ENCODE measurements at places on chromosomes 6 and 20. TPM values are rescaled to one million over a fixed set of nuclear protein-coding genes. Genes with fewer than 3 reads are reported as not detected.
A peak's percentile ranks its signal among the peaks of the same experiment; 100 is the strongest.

- DNase-seq = no peak
Observed at GRCh38 chr6:37741757-37742400, 44.2 kb upstream of the MDGA1 start.

The FGD2 gene
- 13.9 TPM for total RNA-seq

DNA sequence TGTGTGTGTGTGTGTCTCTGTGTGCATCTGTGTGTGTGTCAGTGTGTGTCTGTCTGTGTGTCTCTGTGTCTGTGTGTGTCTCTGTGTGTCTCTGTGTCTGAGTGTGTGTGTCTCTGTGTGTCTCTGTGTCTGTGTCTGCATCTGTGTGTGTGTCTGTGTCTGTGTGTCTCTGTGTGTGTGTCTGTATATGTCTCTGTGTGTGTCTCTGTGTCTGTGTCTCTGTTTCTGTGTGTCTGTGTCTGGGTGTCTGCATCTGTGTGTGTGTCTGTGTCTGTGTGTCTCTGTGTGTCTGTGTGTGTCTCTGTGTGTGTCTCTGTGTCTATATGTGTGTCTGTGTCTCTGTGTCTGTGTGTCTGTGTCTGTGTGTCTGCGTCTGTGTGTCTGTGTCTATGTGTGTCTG is 207.8 kb downstream of the TAF4 start:
- no peak for DNase-seq

DNA sequence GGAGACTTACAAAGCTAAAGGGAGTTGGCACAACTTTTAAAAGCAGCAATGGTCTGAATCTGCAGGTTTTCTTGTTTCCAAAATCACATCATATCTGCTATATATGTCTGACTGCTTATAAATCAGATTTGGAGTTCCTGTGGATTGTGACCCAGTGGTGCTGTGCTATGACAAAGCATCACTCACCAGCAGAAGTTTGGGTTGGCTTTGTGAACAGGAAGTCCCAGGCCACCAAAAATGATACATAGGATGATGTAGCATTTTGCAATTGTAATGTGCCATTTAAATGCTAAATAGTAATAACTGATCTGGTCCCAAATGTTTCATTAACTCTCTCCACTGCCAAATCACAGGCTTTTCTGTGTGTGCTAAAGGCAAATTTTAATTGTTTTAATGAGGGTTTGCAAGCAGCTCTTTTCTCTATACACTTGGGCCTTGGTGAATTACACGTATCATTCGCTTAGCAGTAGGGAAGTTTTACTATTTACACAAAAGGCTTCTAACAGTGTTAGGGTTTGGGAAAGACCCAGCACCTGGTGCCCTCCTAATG is 60.8 kb downstream of the SYNDIG1 start:
- DNase-seq = no peak

The ANKRD6 gene
- total RNA-seq = 7.4 TPM

The ARMC12 gene
- total RNA-seq = not detected

The ULBP2 gene
- total RNA-seq = 0.85 TPM

The PPP1R3G gene
- 9.7 TPM for total RNA-seq

The CD164 gene
- total RNA-seq = 104 TPM

- no peak for DNase-seq
Observed at GRCh38 chr6:49327571-49327970, 135.5 kb downstream of the MMUT start.

The CLPSL2 gene
- total RNA-seq = not detected

GRCh38 chr6:118963003-118963402 is 28.0 kb upstream of the MCM9 start:
- no peak for DNase-seq

- no peak for DNase-seq
Observed at GRCh38 chr6:4342407-4343137, 207.2 kb upstream of the ECI2 start.

- no peak for DNase-seq
Observed at GRCh38 chr20:9454791-9455190, 59.6 kb upstream of the LAMP5 start.

DNA sequence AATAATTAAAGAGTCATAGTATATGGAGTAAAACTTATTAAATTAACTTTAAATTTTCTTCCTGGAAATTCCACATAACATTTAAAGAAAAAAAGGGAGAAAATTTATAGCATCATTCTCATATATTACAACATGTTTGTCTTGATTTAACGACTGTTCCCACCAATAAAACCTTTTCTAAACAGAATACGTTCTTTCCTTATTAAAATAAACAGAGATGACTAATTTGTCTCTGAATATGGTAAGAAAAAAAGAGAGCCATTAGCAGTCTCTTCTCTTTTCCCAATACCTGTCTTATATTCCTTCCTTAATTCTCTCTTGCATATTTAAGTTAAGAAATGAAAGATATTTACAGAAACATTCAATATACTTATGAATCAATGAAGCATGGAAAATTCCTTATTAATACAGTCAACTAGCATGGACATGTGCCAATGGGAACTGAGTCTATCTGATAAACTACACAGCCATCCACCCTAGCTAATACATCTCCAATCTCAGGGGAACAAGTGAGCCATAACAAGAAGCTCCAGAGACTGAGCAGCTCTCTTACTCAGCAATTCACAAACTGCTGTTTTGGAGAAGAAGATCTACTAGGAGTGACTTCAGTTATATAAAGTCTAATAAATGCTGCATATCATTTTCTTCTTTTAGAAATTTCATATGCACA is 347.1 kb upstream of the MANEA start:
- no peak for DNase-seq

DNA sequence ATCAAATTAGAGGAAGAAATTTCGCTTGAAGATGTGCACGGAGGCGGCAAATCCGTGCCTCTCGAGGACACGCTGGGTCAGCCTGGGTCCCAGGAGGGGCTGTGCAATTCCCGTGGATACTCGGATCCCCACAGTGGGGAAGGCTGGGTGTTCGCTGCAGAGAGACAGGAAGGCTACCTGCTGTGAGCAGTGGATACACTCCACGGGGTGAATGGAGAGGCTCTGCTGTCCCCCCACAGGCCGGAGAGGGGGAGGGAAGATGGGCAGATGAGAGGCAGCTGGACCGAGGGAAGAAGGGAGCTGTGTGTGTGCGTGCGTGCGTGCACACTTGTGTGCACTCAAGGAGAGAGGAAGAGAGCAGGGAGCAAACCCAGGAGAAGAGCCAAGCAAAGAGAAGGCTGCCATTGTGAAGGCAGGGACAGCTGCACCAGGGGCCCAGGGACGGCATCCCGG is 57.3 kb downstream of the SULF2 start:
- DNase-seq = no peak

- no peak for DNase-seq
Observed at GRCh38 chr6:131059486-131059885, 3.6 kb downstream of the EPB41L2 start.

DNA sequence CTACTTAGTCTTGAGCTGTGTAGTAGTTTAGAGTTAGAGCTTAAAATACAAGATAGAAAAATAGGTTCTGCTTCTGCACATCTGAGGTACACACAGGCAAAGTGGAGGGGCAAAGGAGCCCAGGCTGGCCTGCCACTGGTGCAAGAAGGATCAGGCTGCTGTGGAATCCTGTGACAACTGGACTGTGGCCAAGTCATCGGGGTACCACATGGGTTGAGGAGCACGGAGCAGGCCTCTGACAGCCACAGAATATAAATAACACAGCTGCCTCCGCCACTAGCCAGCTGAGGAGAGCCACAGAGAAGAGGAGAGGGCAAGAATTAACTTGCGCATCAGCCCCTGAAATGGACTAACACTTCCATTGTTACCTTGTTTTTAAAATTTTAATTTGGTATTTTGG is 206.0 kb upstream of the MARCKS start:
- peak; percentile 74 for DNase-seq

The GGTLC1 gene
- not detected for total RNA-seq

The CDK5RAP1 gene
- total RNA-seq = 18.1 TPM

The JPH2 gene
- total RNA-seq = 166 TPM

- DNase-seq = no peak
Observed at GRCh38 chr6:170010665-170011203, 259.3 kb downstream of the ERMARD start.

- DNase-seq = no peak
Observed at GRCh38 chr6:126907312-126907711, 211.2 kb upstream of the RSPO3 start.

DNA sequence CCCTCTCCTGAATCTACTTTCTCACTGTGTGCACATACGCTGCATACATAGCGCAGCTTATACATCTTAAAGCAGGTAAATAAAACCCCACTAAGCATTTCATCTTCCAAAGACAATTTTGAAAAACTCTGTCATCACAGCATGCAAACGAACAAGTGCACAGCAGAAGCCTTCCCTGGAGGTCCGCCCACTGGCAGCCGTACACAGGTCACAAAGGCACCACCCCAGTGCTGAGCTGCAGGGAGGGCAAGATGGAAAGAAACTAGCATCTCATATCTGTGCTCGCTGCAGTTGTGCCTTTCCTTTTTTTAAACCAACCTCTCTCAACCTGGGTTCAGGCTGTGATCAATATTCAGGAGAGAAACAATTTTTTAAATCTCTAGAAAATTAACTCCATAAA is 73.3 kb downstream of the HUS1B start:
- DNase-seq = no peak

- no peak for DNase-seq
Observed at GRCh38 chr6:98747960-98748359, 86.4 kb upstream of the POU3F2 start.

The TDRD6 gene
- total RNA-seq = 0.52 TPM

- no peak for DNase-seq
Observed at GRCh38 chr6:26149240-26149639, 62.0 kb downstream of the HFE start.

GRCh38 chr20:4341804-4342485 is 326.6 kb upstream of the RNF24 start:
- DNase-seq = no peak

The NRN1 gene
- 21.0 TPM for total RNA-seq

GRCh38 chr20:9460518-9460917 is 53.9 kb upstream of the LAMP5 start:
- no peak for DNase-seq

The POPDC3 gene
- 38.6 TPM for total RNA-seq

GRCh38 chr20:45959956-45960630 is 11.9 kb downstream of the ZNF335 start:
- no peak for DNase-seq

DNA sequence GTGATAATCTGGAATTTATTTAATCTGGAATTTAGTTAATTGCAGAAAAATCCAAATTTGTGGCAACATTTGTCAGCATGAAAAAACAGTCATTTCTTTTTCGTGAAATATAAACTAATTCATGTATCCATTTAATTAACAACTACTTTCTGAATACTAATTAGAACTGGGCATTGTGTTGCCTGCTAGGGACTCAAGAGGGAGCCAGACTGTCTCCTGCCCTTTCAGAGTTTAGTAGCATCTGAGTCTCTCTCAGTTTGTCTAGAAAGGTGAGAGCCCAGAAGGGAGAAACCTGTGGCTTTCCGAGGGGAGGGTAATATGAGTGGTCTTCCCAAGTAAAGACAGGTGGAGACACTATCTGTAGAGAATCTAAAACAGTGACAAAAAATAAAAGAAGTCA is 210.9 kb upstream of the HDDC2 start:
- DNase-seq = no peak

GRCh38 chr6:44327096-44327495 is 13.9 kb upstream of the AARS2 start:
- DNase-seq = no peak

DNA sequence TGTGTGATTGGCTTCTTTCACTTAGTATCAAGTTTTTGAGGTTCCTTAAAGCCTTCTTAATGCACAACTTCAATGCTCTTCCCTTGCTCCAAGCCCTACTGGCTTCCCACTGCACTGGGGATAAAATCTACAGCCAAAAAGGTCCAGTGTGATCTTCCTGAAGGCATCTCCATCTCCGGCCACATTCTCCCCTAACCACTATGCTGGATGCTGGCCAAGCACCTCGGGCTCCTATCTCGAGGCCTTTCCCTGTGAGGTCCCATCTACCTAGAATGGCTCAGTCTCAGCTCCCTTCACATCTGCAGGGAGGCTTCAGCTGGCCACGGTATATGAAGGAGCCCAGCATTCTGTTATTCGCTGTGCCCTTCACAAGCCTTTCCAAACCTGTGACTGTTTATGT is 48.1 kb downstream of the CNKSR3 start:
- DNase-seq = no peak

The TULP1 gene
- total RNA-seq = not detected

The TRIM39 gene
- 9.6 TPM for total RNA-seq

DNA sequence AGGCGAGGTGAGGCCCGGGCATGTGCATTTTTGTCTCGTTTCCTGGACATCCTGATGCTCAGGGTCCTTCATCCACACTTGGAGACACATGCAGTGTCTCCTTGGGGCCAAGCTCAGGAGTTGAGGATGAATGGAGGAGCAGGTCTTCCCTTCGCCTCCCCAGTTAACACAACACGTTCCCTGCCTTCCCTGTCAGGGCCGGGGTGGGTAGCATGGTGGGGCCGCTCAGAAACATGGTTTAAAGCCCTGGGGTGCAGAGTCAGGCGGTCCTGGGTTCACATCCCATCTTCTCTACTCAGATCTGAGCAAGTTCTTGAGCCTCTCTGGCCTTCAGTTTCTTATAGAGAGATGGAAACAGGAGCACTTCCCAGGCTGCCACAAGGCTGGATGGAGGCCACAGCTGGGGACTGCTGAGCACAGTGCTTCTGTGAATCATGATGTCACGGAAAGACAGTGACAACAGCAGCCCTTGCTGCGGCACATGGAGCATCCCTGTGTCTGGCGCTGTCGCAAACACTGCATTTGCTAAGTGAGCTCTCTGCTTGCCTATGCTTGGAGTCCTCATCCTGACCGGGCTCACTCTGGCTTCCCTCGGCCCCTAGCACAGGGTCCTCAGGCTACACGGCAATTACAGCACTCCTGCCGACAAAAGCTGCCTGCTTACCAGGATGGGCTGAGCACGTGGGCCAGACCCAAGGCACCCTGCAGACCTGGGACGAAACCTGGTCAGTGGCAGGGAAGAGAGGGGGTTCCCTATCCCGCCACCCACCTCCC is 45.6 kb upstream of the STX16 start:
- no peak for DNase-seq

The C2 gene
- 5.9 TPM for total RNA-seq

DNA sequence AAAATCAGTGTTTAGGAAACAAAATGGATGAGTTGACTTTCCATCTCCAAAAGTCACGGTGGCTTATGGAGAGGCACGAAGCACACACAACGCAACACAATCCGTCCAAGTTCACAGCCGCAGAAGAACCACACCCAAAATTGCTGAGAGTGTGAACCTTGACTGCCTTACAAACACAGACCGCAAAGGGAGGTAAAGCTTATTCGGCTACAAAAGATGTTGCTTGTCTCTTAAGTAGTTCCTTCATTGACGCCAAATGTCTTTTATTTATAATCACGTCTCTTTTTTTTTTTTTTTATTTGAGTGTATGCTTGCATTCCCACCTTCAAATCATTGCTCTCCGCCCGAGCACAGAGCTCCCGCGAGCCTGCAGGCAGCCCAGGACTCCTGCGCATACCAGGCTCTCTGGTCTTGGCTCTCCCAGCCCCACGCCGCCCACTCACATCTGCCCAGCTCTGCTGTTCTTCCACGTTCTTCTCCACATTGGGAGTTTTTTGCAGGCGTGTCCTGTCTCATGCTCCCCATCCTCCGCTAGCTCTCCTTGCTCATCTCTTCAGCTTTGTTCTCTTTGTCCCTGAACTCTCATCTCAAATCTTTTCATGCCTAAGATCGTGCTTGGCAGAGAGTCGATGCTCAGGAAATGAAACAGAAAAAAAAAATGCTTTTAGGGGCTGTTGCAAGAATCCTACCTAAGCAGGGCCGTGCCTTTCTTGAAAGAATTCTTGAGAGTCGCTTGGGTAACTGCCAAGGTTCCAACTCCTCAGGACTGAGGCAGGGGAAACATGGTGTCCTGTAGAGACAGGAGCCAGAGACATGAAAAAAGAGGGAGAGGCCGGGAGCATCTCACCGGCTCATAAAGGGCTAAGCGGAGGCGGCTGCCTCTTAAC is 25.8 kb downstream of the LY86 start:
- no peak for DNase-seq

Data from heart left ventricle (tissue), 16 donors.